ENCODE measurements at places on chromosomes 11 and 22.

DNA sequence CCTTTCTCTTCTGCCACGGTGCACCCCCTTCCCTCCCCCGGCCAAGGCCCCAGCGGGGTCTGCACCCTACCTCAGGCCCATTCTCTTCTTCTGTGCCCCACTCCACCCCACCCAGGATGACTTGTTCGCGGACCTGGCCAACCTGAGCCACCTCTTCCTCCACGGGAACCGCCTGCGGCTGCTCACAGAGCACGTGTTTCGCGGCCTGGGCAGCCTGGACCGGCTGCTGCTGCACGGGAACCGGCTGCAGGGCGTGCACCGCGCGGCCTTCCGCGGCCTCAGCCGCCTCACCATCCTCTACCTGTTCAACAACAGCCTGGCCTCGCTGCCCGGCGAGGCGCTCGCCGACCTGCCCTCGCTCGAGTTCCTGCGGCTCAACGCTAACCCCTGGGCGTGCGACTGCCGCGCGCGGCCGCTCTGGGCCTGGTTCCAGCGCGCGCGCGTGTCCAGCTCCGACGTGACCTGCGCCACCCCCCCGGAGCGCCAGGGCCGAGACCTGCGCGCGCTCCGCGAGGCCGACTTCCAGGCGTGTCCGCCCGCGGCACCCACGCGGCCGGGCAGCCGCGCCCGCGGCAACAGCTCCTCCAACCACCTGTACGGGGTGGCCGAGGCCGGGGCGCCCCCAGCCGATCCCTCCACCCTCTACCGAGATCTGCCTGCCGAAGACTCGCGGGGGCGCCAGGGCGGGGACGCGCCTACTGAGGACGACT, 15.9 kb downstream of the RTN4RL2 start:
- peak; percentile 50 for DNase-seq

DNA sequence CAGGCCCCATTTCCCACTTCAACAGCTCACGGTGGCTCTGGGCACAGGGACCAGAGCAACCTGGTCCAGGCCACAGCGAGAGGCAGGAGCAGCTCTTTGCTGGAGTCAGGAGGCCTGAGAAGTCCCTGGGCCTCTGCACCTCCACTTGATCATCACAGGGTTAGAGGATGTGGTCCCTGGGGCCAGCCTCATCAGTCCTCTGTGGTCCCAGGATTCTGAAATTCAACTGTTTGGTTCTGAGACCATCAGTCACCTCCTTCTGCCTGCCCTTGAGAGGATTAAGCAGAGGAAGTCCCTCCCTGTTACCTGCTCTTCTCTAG, 24.9 kb upstream of the CBX7 start:
- no peak for DNase-seq

DNA sequence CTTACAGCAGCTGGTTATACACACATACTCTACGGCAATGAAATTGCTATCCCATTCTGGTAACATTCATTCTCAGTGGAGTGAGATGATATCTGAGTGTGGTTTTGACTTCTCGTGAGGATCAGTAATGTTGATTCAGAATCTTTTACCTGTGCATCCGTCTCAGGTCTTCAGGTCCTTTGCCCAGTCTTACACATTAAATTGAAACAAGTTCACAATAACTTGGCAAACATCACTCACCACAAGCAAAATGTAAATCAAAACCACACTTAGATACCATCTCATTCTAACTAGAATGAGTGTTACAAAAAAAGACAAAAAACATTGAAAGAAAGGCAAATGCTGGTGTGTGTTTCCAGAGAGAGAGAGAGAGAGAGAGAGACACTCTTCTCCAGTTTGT, 14.0 kb downstream of the RGL4 start:
- no peak for DNase-seq

DNA sequence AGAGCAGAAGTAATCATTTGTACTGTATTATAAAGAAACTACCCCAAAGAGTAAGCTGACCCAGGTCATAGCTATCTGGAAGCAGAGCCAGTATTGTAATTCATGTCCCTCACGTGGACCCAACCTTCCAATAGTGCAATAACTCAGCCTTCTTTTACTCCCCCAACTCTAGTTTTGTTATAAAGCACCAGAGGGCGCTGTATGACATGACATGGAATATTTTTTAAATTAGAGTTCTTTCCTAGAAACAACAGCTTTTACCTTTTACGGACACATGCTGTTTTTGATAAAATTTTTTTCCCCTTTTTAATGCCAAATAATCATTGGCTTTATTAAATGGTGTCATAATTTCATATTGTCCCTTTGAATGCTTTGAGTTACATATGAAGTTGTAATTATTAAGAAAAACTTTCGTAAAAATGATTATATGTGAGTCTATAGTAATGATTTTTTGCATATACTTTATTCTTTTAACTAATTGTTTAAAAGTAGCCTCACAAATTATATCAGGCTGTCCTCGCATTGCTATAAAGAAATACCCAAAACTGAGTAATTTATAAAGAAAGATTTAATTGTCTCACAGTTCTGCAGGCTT, 76.9 kb downstream of the DKK3 start:
- DNase-seq, result peak; percentile 3

- DNase-seq, result no peak
Observed at GRCh38 chr11:61745781-61746441, 6.5 kb upstream of the MYRF start.
